ENCODE measurements at places on chromosomes 2 and 18.

GRCh38 chr2:110766291-110766690 lies 33.9 kb downstream of the ACOXL start:
- no peak for DNase-seq

DNA sequence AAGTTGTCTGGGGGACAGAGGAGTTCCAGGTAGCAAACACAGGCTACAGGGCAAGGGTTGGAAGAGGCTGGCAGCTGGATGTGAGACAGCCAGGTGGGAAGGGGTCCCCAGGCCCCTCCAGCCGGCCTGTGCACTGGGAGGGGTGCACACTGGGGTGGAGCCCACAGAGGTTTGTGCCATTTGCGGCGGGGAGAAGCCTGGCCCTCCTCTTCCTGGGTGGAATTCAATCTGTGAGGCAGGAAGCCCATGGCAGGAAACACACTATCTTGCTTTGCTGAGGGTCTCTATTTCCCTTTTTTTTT lies 63.3 kb downstream of the PXDN start:
- DNase-seq, result no peak

DNA sequence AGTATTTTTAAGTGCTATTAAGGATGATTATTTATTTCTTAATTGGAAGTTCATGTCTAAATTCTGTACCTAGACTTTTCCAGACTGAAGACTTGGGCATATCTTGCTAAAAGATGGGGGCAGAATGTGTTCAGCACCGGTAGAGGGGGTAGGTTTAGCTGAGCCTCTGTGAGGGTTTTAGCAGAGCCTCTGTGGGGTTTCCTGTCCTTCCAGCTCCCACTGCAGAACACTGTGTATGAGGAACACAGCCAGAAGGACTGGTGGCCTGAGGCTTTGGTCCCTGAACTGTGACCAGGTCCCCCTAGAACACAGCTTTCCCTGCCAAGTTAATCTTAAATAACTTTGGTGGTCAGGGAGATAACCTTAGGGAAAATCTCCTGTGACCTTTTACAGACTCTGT lies 123.4 kb upstream of the EPC2 start:
- DNase-seq, result no peak

DNA sequence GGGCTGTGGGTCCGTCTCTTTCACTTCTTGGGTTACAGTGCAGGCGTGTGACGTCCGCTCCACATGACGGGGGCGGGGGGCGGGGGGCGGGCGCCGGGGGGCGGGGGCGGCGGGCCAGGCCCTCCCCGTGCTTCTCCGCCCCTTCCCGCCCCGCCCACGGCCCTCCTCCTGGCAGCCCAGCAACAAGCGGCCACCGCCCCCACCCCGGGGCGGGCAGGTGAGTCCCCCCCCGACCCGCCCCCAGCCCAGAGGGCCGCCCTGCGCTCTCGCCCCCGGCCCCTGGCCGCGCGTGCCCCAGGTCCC lies 3.6 kb downstream of the ZNF516 start:
- peak; percentile 53 for DNase-seq

DNA sequence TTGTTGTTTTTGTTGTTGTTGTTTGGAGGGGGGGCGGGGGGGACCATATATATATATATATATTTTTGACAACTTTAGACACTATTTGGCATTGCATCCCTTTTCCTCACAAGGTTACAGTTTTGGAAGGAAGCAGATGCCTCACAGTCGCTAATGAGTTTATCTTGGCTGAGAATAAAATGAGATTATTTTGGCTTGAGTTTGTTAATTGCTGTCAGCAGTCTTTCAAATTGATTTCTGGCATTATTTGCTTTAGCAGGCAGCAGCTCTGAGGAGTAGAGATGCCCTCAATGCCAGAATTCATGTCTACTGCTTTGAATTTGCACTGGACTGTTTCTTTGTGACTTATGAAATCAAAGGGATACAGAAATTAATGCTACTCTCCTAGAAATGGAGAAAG lies 595.2 kb upstream of the HNMT start:
- no peak for DNase-seq
